ENCODE measurements at places on chromosomes 1 and 21.

- DNase-seq: no peak
Observed at GRCh38 chr1:236403905-236404696, 10.0 kb downstream of the EDARADD start.

DNA sequence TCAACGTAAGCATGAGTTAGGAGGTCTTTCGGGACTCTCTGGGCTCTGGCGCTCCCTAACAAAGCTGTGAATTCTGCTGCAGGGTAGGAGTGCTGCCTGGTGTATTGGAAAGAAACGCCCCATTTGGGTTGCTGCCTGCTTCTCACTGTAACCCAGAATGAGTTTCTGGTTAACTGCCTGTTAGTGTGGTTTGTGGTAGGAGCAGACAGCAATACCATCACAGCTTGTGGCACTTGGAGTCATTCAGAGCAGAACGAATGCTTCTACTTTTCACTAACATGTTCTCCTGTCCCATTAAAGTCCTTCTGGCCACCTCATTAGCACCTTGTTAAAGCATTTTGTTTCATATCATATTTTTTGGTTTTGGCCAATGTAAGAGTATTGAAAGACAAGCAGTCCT lies 18.1 kb downstream of the MAP3K7CL start:
- no peak for DNase-seq

DNA sequence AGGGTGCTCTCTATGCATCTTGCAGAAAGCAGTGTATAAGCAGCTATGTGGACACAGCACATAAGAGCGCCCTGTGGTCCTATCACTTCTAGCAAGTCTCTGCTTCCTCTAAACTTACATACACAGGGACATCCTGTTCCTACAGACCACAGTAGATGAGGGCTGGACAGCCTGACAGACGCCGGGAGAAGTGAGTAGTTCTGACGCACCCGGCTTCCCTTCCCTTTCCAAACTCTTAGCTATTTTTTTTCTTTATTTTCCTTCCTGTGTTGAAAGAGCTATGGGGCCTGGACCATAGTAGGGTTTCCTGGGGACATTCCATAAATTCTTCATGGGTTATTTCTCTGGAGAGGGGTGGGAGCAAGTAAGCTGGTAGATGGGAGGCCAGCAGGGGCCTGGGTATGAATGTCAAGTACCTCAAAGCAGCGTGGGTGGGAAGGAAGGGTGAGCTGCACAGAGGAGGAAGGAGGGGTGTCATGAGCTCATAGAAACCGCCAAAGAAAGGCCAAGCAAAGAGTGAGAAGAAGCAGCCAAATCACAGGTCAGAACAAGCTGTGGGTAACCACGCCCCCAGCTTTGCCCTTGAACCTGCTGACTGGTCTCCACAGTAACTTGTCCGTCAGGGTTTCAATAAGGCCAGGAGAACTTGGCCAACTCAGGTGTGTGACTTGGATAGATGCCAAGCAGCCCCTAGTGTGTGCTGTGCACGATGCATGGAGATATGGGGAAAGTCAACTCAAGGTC lies 36.6 kb downstream of the PLXNA2 start:
- no peak for DNase-seq

DNA sequence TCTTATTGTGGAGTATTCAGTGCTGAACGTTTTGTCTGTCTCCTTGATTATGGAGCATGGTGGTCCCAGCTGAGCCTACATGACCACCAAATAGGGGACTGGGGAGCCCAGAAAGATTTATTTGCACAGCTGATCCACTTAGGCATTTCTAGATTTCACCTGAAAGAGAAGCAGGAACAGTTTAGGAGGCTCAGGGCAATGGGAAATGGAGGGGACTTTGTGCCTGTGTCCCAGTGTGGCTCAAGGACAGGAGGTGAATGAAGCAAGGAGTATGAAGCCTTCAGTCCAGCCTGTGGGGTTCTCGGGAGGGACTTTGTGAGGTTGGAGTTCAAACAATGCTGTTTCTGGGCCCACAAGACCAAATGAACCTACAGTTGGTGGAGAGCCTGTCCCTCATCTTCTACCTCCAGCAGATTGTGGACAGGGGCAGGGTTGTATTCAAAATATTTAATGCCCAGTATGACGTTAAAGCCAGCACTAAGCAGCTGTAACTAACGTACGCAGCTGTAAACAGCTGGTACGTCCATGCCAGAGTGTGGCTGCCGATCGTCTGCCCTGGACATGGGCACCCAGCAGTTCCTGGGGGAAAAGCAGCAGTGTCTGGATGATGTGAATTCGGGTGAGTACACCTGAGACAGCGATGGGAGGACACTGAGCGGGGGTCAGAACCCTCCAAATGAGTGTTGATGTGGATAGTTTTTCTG lies 164.9 kb upstream of the RAB4A start:
- DNase-seq: no peak

- DNase-seq: no peak
Observed at GRCh38 chr1:192678099-192678498, 42.2 kb downstream of the RGS13 start.

DNA sequence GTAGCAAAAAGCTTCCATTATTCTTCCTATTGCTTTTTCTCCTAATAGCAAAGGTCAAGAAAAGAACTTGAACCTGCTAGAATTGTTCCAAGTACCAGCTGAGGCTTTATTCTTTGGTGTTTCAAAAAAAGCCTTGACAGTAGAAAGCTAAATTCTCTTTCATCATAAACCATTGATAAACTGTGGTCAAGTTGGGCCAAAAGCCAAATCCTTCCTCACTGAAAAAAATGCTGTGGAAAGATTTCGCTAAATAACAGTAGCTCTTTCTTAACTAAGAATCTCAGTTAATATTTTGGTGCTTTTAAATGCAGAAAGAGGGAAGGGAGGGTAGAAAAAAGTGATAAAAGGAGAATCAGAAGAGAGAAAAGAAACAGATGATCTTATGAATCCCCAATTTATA lies 14.0 kb upstream of the JAM2 start:
- no peak for DNase-seq

DNA sequence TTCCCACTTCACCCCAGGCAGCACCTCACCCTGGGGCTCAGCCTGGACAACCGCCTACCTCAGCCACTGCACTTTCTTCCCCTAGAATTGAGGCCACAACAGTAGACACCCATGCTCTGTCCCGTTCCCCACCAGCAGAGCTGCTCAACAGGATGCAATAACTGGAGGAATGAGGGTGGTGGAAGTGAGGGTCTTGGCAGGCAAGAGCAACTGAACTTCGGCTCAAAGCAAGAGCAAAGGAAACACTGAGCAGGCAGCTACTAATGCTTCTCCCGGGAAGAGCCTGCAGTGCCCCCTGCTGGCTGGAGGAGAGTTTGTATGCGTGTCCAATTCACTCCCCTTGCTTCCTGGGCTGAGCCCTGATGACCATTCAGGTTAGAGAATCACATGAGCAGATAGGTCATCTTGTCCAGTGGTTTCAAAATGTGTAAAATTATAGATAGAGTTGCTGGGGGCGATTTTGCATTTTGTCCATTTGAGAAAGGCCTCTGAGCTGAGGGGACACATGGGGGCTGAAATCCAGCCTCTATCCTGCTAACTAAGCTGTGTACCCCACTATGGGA lies 13.9 kb downstream of the NT5C1A start:
- DNase-seq: peak; percentile 48

DNA sequence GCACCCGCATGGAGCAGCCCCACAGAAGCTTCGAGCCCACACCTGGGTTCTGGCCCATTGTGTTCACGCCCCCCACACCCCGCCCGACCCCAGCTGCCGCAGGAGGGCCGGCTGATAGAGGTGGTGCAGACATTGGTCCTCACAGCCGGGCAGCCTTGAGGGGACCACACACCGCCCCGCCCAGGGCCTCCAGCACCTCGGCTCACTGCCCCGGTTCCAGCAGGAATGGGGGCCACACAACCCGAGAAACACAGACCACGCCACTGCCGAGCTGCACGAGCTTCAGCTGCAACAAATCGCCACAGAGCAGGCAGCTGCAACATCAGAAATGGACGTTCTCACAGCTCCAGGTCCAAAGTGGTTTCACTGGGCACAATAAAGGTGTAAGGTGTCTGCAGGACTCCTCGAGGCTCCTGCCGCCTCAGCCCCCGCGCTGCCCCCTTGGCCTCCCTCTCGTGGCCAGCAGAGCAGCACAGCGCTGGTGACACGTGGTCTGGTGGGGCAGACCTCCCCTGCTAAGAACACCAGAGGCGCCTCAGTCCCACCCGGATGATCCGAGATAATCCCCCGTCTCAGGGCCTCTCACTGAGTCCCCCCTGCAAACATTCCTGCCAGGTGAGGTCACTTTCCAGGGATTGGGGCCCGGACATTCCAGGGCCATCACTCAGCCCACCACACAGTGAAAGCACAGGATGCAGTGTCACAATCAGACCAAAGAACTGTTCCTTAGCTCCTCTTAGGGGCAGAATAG lies 62.3 kb upstream of the ADARB1 start:
- no peak for DNase-seq

DNA sequence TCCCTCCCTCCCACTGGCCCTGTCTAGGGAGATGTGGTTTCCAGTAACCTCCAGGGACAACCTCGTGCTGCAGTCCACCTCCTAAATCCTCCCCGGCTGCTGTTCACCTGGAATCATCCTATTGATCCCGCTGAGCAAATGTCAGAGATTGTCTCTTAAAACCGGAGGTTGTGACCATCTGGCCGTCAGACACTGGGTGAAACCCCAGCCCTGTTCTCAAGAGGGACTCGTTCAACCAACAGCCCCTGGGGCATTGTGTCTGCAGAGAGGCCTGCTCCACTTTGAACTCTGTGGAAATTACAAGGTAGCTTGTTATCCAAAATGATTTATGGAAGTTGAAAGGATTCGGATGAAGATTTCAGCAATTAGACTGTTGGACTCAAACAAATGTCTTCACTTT lies 498.0 kb downstream of the MATN1 start:
- no peak for DNase-seq

DNA sequence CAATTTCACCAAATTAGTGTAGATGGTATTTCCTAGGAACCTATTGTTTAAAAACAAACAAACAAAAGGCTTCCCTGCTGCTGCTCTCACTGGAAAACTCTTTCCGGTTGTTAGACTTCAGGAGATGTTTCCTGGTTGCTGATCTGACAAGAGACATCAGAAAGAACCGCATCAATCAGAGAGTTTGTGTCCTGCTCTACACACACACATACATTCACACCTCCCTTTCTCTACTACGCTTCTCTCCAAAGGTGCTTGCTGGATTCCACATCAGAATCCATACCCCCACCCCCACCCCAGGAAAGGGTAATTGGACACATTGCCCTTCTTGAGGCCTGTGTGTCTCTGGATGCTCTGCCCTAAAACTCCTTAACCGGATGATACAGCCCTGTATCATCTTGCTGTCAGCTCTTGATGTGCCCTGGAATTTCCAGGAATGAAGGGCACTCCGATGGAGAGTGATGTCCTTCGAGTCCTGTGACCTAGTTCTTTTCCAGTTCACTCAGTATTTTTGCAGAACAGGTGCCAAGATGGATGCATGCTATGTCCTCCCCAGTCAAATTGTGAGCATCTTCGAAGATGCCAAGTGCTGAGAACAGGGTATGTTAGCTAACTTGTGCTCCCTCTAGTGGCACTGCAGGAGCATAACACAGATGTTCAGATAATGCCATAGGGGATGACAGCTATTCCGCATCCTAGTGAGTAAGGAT lies 113.7 kb upstream of the SLC35F3 start:
- DNase-seq: no peak

DNA sequence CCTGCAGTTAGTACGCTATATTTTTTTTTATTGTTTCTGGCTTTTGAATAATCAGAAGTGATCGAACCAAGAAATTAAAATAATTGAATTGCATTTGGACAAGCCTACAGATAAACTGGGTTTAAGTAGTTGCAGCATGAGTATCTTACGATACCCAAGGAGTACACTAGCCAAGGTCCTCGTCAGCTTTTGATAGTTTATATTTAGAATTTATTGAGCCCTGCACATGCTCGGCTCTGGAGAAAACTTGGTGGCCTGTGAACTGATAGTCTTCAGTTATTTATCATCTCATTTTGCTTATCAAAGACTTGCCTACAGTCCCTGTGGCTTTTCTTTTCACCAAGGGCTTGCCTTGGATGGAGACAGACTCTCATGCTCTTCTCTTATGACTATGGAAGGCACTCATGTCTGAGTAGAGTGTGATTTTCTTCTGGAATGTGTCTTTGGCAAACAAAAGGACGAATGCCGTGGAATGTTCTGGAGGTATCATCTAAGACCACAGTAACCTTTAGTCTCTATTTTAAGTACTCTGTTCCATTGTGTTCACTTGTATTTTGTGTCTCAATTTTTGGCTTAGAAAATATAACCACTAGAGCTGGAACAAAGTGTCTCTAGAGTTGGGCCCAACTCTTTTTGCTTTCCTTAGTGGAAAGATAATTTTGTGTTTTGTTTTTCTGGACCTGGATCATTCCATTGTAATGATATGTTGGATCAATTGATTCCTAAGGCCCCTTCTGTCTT lies 35.9 kb downstream of the BCL9 start:
- no peak for DNase-seq

DNA sequence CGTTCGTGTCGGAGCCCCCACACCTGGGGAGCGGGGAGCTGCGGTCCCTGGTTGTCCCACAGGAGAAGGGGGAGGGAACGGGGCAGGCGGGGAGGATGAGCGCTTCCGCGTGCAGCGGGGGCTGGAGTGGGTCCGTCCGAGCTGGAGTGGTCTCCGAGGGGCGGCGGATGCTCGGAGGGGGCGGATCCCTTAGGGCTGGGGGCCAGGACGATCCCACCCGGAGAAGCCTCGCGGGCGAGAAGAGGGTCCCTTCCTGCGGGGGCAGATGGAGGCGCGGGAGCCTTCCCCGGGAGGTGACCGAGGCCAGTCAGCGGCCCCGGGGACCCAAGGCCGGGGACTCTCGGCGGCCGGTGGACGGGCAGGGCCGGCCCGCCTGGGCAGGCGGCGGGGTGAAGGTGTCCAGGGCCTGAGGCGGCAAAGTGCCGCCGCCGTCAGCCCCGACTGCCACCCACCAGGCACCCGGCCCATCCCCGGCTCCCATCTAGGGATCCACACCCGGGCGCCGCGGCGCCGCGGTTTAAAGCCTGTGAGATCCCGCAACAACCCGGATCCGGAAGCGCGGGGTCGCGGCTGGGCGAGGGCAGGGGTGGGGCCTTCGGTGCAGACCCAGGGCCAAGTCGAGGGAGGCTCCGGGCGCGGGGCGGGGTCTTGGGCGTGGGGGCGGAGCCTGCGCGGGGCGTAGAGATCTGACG lies 5.3 kb upstream of the CCDC27 start:
- peak; percentile 84 for DNase-seq

- DNase-seq: no peak
Observed at GRCh38 chr1:194293851-194294405, 1107.5 kb upstream of the B3GALT2 start.

- no peak for DNase-seq
Observed at GRCh38 chr1:54439550-54440223, 33.5 kb upstream of the SSBP3 start.

All from stimulated activated naive CD4-positive, alpha-beta T cell treated with Interleukin-2 at 50 U/mL for 16 hours (primary cell).